CD4-positive, alpha-beta T cell treated with Interleukin-21 for 1 hour (primary cell): ENCODE measurements at places on chromosomes 4 and X.
A peak's percentile ranks its signal among the peaks of the same experiment; 100 is the strongest.

- no peak for DNase-seq
These were observed 757.0 kb downstream of the TRAM1L1 start for GRCh38 chr4:116328261-116328860.

DNA sequence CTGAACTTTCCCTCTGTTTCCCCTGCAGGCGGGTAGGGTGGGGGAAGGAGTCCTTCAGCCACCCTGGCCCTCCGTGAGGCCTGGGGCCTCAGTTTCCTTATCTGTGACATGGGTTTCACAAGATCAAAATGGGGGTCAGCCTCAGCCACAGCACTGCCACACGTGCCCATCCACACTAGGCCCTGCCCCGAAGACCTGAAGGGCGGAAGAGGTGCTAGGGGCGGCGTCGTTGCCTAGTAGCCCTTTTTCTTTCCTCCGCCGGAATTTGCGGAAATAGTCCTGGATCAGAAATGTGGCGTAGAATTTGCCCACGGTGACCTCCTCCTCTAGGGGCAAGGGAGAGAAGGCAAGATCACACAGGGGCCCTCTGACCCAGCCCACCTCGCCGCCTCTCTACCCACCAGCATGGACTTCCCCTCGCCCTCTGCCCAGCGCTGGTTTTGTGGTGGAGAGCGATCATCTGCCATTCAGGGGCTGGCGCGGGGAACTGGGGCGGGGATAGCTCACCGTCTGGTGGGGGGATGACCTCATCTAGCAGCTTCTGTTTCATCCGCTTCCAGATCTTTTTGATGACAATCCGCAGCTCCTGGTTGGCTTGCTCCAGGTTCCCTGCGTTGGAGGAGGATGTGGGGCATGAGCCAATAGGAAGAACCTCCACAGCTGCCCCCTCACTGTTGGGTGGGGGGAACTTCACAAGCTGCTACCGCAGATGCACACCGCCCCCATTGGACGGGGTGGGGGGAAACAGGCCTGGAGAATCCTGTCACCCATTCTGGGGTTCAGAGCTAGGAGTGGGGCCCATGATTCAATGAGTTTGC is 9.7 kb upstream of the SYP start:
- DNase-seq, result no peak

- no peak for DNase-seq
These were observed 78.3 kb downstream of the CRLF2 start for GRCh38 chrX:1134156-1134555.

DNA sequence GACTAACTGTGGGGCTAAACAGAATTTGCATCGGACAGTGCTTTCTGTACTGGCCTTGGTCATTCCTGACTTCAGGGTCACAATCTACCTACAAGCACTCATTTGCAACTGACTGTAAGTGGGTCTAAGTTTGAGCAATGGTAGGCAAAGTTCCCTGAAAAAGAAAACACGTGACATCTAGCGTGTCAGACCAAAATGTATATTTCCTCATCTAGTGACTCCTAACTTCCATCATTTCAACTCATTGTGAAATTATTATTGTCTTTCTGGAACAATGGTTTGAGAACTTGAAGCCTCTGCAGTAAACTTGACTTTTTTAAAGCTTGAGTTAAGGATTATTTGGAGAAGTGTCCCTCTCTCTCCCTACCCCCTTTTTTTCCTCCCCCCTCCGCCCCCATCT is 113.6 kb downstream of the MID1 start:
- no peak for DNase-seq

DNA sequence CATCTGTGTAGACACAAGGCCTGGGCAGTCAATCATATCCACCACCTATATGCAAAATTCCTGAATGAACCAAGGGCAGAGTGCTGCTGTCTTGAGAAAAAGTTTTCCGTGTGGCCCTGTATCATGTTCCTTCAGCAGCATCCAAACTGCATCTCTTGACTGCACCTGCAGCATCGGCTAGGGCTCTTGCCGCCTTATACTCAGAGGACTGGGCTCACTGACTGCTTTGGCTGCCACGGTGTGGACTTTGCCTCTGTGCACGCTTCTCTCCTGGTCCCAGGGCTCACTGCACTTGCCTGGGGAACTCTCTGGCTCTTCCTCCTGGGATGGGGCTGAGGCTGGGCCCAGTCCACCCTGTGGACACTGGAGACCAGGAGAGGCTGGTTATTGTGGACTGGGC is 39.5 kb upstream of the STS start:
- no peak for DNase-seq

DNA sequence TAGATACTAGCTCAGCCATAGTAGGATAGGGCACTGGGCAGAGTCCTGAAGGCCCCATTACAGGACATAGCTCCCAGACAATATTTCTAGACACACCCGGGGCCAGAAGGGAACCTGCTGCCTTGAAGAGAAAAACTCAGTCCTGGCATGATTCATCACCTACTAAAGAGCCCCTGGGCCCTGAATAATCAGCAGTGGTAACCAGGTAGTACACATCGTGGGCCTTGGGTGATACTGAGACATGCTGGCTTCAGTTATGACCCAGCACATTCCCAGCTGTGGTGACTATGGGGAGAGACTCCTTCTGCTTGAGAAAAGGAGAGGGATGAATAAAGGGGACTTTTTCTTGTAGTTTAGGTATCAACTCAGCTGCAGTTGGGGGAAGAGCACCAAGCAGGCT is 104.3 kb upstream of the STK26 start:
- DNase-seq, result no peak

DNA sequence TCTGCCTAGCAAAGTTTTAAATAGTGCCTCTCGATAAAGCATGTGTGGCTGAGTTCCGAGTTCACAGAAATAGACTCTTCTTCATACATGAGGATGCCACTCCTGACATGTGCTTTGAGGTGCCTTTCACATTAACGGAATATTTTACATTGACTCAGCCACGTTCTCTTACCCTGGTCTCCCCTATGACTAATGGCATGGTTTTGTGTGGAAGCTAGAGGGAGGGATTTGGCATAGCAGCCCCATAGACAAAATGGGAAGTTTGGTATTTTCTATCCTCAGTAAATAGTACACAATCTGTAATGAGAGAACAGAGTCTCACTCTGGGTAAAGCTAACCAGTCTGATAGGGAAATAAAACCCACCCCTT is 68.9 kb downstream of the PCDH19 start:
- DNase-seq, result no peak

DNA sequence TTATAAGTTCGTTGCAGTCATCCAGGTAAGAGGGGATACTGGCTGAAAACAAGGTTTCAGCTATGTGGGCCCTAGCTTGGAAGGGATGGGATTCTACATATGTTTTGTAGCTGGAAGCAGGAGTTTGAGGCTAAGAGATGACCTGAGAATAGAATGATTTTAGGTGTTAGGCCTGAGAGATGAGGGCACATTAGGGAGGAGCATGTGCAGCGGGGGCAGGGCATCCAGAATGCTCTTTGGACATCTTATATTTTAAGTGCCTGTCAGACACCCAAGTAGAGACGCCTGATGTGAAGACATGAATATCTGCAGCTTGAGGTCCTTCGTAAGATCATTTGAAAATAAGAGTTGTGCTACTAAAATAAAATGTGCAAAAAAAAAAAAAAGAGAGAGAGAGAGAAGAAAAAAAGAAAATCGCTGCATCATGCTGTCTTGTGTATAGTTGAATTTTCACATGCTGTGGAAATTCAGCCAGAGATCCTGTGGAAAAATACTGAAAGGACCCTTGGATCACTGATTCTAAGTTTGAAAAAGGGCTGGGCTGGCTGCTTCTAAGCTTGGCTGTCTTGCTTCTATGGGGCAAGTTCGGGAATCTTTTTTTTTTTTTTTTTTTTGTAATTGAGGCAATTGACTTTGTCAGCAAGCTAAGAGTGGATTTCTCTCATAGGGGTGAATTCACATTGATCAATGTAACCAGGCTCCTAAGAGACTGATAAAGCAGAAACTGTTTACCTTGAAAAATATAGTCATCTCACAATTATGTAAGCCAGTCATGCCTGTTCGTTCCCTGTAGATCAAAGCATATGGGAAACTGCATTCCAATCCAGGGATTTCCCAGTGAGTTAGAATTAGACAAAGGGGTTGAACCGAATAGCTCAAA is 341.0 kb upstream of the GATB start:
- no peak for DNase-seq

DNA sequence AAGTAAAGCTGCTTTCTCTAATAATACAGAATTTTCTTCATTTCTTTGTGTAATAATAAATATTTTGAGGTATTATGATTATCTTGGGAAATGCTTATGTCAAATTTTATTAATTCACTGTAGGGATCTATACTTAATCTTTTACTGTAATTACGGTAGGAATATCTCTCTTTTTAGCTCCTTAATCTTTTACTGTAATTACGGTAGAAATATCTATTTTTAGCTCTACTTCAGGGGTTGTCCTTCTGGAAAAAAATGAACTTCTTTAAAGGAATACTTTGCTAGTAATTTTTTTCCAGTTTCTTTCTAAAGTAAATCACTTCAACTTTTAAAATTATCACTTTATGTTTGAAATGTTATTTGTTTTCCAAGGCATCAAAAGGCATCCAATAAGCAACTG is 2229.4 kb upstream of the AGA start:
- no peak for DNase-seq

- peak; percentile 37 for DNase-seq
These were observed 218.2 kb downstream of the IDS start for GRCh38 chrX:149286940-149287349.

DNA sequence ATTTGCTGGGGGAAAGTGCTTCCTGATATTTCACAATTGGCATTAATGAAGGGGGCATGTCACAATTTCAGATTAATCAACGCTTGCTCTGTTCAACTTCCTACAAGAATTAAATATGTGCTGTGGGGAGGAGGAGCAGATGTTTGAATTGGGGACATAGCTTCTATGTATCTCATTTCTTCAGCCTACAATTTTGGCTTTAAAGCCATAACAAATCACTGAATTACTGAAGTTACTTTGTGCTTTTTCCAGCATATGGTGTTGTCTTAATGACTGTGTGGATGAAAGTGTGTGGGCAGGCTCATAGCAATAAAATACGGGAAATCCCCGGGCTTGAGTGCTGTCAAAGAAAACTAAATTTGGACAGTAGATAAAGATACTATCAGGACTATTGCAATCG is 813 bp downstream of the TLR7 start:
- no peak for DNase-seq

DNA sequence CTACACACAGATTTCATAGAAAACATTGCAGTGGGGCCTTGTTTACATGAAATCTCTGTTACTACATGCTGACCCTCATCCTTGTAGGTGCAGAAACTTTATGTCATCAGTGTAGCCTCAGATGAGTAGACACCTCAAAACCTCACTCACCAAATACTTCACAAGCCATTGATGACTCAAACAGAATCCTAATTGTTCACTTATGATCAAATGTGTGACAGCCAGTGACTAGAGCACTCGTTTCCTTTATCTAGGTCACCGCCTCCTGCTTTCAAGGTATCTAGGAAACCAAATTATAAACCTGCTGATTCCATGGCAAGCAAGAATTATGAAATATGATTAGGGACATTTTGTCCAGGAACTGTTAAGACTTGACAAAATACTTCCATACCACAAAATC is 255.8 kb upstream of the GPRIN3 start:
- no peak for DNase-seq

DNA sequence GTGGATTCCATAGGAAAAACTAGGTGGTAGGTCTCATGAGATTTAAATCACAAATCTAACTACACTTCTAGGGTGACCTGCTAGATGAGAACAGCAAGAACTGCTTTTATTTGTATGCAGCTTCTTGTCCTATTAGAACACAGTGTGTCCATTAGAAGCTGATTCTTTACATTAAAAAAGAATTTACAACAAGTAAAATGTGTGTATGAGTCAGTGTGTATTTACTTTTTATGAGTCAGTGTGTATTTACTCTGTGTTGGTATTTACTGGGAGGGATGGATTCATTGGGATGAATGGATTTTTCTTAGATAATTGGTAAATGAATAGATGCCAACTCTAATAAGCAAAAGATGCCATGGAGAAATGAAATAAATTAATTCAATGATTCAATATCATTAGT is 40.6 kb upstream of the XPNPEP2 start:
- no peak for DNase-seq

DNA sequence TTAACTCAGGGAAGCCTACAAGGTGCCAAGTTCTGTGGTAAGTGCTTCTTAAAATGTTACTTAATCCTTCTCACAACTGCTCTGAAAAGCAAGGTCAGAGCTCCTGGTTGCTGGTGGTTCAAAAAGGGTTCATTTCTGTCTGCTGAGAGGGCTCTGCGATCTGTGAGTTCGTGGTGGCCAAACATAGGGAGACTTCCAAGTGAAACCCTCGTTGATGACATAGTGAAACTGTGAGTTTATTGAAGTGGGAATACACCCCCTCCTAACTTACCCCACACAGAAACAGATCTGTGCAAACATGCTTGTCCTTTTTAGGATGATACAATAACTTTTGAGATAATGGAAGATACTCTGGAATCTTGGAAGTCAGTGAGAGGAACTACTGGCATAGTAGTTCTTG is 164.8 kb upstream of the PGRMC2 start:
- no peak for DNase-seq

DNA sequence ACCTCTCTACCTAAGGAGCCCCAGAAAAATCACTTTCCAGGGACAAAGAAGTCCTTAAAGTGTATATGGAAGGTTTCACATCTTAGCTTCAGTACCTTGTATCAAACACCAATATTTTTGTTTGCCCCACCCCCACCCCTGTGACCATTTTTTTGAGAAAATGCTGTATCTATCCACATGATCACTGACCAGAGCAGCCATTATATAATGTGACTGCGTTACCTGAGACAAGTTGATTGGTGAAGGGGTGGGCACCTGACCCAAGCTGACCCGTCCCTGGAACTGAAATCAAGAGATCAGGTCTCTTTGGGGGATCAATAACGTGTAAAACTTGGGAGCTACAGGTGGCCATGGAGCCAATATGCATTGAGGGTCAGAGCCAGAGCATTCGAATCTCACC is 10.7 kb downstream of the TIFA start:
- DNase-seq, result no peak

- DNase-seq, result no peak
These were observed 7.1 kb upstream of the TLR2 start for GRCh38 chr4:153676984-153677383.

- no peak for DNase-seq
These were observed 749.4 kb downstream of the GRID2 start for GRCh38 chr4:93053140-93053539.

GRCh38 chr4:30948653-30949052 is 228.5 kb downstream of the PCDH7 start:
- DNase-seq, result no peak

DNA sequence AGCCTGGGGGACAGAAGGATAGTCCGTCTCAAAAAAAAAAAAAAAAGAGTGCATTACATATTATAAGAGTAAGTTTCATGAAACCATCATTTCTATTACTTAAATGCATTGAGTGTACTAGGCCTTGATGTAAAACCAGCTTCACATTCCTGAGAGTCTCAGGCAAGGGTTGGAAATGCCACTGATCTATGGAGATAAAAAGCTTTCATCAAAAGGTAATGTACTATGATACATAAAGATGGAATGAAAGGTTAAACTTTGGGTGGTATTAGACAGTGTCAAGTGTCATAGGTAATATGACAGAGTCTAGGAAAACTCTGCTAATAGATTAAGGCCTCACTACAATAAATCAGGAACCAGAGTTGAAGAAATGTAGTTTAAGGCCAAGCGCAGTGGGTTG is 7.4 kb downstream of the CFAP97 start:
- DNase-seq, result no peak
